ENCODE measurements at places on chromosomes 3 and 15.
A peak's percentile ranks its signal among the peaks of the same experiment; 100 is the strongest.

GRCh38 chr3:14391033-14391432 is 11.4 kb upstream of the SLC6A6 start:
- no peak overlapping the region for H3K4me3 ChIP-seq
- H3K27me3 ChIP-seq, result no peaks in the 10 kb centered on the region
- DNase-seq, result no peak
- H3K27ac ChIP-seq, result peak overlapping the region; percentile 60
- H3K4me1 ChIP-seq, result no peaks in the 10 kb centered on the region

GRCh38 chr3:112464264-112464663 is 35.0 kb downstream of the BTLA start:
- no peaks in the 10 kb centered on the region for H3K27me3 ChIP-seq
- no peak overlapping the region for H3K27ac ChIP-seq
- H3K36me3 ChIP-seq, result no peaks in the 10 kb centered on the region
- no peak for DNase-seq
- H3K4me1 ChIP-seq, result peaks cover 8% of the 10 kb centered on the region

GRCh38 chr15:88981244-88982215 is 68.4 kb upstream of the MFGE8 start:
- peak overlapping the region; percentile 33 for H3K27ac ChIP-seq
- no peaks in the 10 kb centered on the region for H3K36me3 ChIP-seq
- H3K4me3 ChIP-seq, result no peak overlapping the region
- H3K4me1 ChIP-seq, result peaks cover 7% of the 10 kb centered on the region
- DNase-seq, result no peak

DNA sequence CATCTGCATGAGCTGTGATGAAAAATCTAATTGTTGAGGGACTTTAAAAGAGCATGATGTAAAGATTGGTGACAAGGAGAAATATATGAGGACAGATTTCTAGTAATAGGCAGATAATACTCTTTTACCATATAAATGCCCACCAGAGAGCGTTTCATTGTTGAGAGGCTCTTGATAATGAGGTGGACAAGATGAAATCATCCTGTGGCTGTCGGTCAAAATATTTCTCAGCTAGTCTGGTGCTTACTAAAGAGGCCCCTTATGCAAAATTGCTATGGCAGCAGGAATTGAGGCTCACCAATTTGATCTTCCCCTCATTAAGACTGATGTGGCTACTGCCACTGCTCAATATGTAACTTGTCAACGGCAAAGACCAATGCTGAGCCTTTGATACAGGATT is 225.0 kb upstream of the RASGRP1 start:
- no peak overlapping the region for H3K4me3 ChIP-seq
- no peaks in the 10 kb centered on the region for H3K27me3 ChIP-seq
- H3K36me3 ChIP-seq, result no peaks in the 10 kb centered on the region
- H3K4me1 ChIP-seq, result no peaks in the 10 kb centered on the region
- H3K27ac ChIP-seq, result no peak overlapping the region
- DNase-seq, result no peak

DNA sequence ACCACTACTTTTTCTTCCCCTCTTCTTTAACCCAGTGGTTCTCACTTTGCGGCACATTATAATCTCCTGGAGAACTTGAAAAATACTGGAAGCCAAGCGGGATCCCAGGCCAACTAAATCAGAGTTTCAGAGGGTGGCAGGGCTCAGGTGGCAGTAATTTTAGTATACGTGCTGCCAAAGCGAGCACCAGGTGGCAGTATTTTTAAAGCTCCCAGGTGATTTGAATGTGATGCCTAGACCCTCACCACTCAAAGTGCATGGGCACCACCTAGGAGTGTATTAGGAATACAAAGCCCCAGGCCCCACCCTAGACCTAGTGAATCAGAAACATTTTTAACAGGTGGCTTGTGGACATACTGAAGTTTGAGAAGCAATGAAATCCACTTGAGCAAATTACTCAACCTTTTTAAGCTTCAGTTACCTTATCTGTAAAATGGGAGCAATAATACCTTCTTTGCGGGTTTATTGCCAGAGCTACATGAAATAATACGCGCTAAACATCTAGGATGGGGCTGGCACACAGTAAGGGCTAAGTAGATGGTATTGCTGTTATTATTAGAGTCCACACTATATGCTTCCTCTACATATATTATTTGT is 8.3 kb downstream of the B3GALNT1 start:
- no peak overlapping the region for H3K27ac ChIP-seq
- H3K27me3 ChIP-seq, result no peaks in the 10 kb centered on the region
- no peaks in the 10 kb centered on the region for H3K36me3 ChIP-seq
- no peak for DNase-seq

- DNase-seq, result no peak
- no peak overlapping the region for H3K27ac ChIP-seq
- no peaks in the 10 kb centered on the region for H3K4me1 ChIP-seq
- H3K36me3 ChIP-seq, result no peaks in the 10 kb centered on the region
- no peak overlapping the region for H3K4me3 ChIP-seq
- H3K27me3 ChIP-seq, result no peaks in the 10 kb centered on the region
These were observed 55.8 kb downstream of the TBC1D5 start for GRCh38 chr3:17686613-17687012.

DNA sequence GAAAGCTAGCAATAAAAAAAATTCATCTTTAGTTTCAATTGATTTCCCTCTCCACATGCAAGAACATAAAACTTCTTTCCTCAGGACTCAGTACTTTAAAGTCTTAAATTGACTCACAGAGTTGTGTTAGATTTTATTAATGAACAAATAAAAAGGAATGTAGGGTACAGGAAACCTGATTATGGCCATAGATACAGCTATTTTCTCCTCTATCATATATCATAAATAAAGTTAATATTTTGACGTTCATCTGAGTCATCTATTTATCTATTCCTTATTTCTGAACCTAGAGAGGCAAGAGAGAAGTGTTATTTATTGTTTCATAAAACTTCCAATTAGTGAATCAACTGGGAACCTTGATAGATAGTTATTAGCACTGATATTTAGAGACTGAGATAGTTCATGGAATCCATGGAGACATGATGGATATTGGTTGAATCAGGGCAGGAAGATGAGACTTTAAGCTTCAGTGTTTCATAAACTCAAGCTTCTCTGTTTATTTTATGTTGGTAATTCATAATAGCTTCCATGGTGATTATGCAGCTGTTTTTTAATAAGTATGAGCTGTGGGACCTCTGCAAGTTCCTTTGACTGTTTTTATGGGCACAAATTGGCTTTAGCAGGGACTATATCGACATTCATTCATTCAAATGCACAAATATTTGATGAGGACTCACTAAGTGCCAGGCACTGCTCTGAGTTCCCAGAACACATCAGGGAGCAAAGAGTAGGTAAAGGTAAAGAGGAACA is 143.5 kb upstream of the TGFBR2 start:
- H3K27me3 ChIP-seq, result no peaks in the 10 kb centered on the region
- H3K27ac ChIP-seq, result no peak overlapping the region
- H3K36me3 ChIP-seq, result no peaks in the 10 kb centered on the region
- H3K4me3 ChIP-seq, result no peak overlapping the region
- DNase-seq, result no peak

DNA sequence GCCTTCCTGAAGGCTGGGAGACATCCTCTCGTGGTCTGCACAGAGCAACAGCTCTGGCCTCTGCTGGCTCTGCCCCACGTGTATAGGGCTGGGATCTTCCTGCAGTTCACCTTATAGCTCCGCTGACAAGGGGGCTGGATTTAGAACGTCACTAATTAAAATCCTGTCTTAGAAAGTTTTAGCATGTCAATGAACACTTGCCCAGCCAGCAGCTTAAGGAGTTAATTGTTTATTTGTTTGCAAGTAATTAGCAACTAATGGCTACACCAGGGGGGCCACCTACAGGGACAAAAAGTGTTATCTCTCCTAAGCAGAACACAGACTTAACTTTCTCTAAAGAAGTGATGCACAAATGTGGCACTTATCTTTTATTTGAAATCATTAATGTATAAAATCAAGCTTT is at the start of gene HESX1:
Gene HESX1 (minus strand): TSS at position 84 of the 403 bp plus-strand sequence. CDS start 60 bp downstream, at position 24.
- no peaks in the 10 kb centered on the region for H3K27me3 ChIP-seq
- no peak within 1 kb of the TSS for H3K27ac ChIP-seq
- no peak for DNase-seq
- H3K4me3 ChIP-seq, result no peak within 1 kb of the TSS
- no peaks in the 10 kb centered on the region for H3K36me3 ChIP-seq

- peak overlapping the region; percentile 9 for H3K4me3 ChIP-seq
- peak overlapping the region; percentile 78 for H3K27ac ChIP-seq
- H3K27me3 ChIP-seq, result no peaks in the 10 kb centered on the region
- peaks cover 10% of the 10 kb centered on the region for H3K36me3 ChIP-seq
These were observed 64.8 kb downstream of the BOC start for GRCh38 chr3:113275929-113276750.

GRCh38 chr15:99409097-99409473 is 156.7 kb upstream of the MEF2A start:
- no peak overlapping the region for H3K4me3 ChIP-seq
- H3K27ac ChIP-seq, result peak overlapping the region; percentile 61
- DNase-seq, result no peak
- H3K4me1 ChIP-seq, result peaks cover 21% of the 10 kb centered on the region

GRCh38 chr15:78880813-78881212 is 8.1 kb downstream of the MORF4L1 start:
- no peak overlapping the region for H3K4me3 ChIP-seq
- no peak overlapping the region for H3K27ac ChIP-seq
- DNase-seq, result no peak
- H3K36me3 ChIP-seq, result peaks cover 3% of the 10 kb centered on the region
- peaks cover 12% of the 10 kb centered on the region for H3K4me1 ChIP-seq

GRCh38 chr15:67508407-67508806 is 12.5 kb upstream of the C15orf61 start:
- H3K27me3 ChIP-seq, result no peaks in the 10 kb centered on the region
- DNase-seq, result no peak
- H3K36me3 ChIP-seq, result no peaks in the 10 kb centered on the region
- H3K27ac ChIP-seq, result no peak overlapping the region
- no peak overlapping the region for H3K4me3 ChIP-seq
- no peaks in the 10 kb centered on the region for H3K4me1 ChIP-seq

GRCh38 chr3:134330883-134331810 is 43.1 kb downstream of the AMOTL2 start:
- no peak for DNase-seq
- no peak overlapping the region for H3K4me3 ChIP-seq
- H3K27me3 ChIP-seq, result no peaks in the 10 kb centered on the region
- no peaks in the 10 kb centered on the region for H3K36me3 ChIP-seq
- peak overlapping the region; percentile 78 for H3K27ac ChIP-seq
- H3K4me1 ChIP-seq, result peaks cover 75% of the 10 kb centered on the region

DNA sequence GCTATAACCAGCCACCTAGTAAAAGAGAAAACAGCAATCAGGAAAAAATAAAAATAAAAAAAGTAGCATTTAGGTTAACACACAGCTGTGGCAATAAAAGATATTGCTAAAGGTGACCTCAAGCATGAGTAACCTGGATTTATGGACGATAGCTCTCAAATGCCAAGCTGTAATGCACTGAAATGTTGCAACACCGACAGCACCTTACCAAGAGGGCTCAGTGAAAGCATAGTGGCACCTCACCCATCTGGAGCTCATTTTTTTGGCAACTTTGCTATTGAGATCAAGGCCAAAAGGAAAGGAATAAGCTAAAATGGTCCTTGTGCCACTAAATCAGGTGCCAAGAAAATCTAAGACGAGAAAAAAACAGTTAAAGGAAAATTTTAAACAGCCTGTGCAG is 2.5 kb downstream of the HACD2 start:
- H3K4me3 ChIP-seq, result no peak overlapping the region
- no peaks in the 10 kb centered on the region for H3K27me3 ChIP-seq
- no peak for DNase-seq
- H3K4me1 ChIP-seq, result peaks cover 41% of the 10 kb centered on the region

GRCh38 chr3:33364060-33364459 is 76.1 kb downstream of the UBP1 start:
- H3K36me3 ChIP-seq, result no peaks in the 10 kb centered on the region
- DNase-seq, result no peak
- no peak overlapping the region for H3K27ac ChIP-seq
- H3K27me3 ChIP-seq, result no peaks in the 10 kb centered on the region
- H3K4me1 ChIP-seq, result no peaks in the 10 kb centered on the region

GRCh38 chr3:142097099-142097843 is 52.1 kb downstream of the TFDP2 start:
- H3K27ac ChIP-seq, result no peak overlapping the region
- H3K4me1 ChIP-seq, result no peaks in the 10 kb centered on the region
- no peak overlapping the region for H3K4me3 ChIP-seq
- no peaks in the 10 kb centered on the region for H3K36me3 ChIP-seq

GRCh38 chr15:30933293-30933692 is 29.6 kb downstream of the FAN1 start:
- no peak for DNase-seq
- no peak overlapping the region for H3K27ac ChIP-seq
- H3K4me3 ChIP-seq, result no peak overlapping the region
- H3K4me1 ChIP-seq, result no peaks in the 10 kb centered on the region
- no peaks in the 10 kb centered on the region for H3K27me3 ChIP-seq

DNA sequence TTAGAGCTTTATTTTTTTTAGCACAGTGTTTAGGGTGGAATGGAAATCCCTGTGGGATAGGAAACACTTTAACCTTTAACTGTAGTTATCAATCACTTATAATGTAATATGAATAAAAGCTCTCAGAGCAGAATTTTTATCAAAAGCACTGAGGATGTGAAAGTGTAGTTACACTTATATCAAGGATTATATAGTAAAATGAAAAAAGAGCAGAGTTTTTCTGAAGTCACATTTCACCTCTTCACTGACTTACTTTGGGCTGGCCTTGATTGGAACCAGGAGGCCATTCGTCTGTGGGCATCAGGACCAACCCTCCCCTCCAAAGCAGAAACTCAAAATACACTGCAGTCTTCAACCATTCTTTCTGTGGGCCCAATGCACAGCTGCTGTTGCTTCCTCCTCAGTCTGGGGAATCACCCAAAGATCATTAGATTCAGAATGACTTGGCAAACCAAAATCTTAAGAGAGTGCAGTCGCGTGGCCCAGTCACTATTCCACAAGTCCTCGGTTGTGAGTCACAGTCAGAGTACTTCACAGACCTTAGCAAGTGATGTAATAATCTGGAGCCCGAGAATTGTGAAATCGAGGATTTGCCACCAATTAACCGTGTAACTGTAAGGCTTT is 132.6 kb upstream of the COL8A1 start:
- no peak for DNase-seq
- H3K36me3 ChIP-seq, result no peaks in the 10 kb centered on the region
- no peaks in the 10 kb centered on the region for H3K4me1 ChIP-seq
- H3K27me3 ChIP-seq, result no peaks in the 10 kb centered on the region
- H3K4me3 ChIP-seq, result no peak overlapping the region

- no peak overlapping the region for H3K27ac ChIP-seq
- peaks cover 18% of the 10 kb centered on the region for H3K4me1 ChIP-seq
- no peak for DNase-seq
- no peaks in the 10 kb centered on the region for H3K27me3 ChIP-seq
- H3K4me3 ChIP-seq, result no peak overlapping the region
These were observed 102.4 kb downstream of the MYLK start for GRCh38 chr3:123781571-123782275.

All from esophagus squamous epithelium (tissue), 5 donors.